ENCODE measurements at places on chromosomes 11 and 22.

DNA sequence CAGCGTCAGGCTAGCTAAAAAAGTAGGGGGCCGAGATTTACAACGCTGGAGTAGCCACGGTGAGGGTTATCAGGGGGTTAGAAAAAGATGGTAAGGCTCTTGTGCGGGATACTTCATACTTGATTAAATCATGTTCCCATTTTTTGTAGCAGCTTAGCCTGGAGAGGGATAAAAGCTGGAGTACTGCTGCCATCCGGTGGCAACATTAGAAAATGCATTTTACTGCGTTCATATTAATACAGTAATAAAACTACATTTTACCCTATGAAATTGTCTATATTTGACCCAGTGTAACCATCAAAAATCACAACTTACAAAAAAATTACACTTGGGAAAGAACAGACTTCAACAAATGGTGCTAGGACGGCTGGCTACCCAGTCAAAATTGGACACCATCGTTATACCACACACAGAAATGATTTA lies 17.3 kb downstream of the RPUSD4 start:
- DNase-seq: peak; percentile 51

DNA sequence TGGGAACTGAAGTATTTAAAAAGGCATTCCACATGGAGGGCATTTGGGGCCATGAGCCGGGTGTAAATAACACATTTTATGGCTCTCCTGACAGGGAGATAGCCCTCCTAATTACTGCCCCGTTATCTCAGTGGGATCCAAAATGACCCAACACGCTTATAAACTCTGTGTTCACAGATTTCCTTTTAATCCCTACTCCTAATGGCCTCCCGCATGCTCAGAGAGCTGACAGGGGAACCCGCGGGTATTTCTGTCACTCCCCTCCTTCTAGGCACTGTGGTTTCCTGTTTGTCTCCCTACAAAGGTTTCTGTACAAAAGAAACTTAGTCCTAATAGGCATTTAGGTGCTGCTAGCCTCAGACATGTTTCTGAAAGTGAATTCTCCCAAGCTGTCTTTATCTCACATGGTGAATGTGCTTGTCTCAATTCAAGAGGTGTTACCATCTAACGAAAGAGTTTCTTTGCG lies 202.8 kb upstream of the SEZ6L start:
- DNase-seq: no peak

DNA sequence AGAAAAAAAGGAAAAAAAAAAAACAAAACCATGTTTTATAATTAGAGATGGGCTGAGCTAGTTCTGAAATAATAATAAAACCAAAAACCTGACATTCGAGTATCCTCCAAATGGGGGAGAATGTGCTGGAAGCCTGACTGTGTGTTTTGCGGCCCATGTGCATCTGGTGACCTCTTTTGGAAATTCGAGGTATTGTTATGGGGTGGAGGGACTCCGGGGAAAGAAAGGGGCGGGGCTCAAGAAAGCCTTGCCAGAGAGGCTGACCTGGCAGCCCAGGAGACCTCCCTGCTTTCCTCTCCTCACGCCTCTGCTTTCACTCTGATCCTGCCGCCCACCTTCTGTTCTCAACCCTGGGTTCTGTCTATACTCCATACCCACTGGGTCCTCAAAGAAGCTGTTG lies 72.9 kb downstream of the CTTN start:
- DNase-seq: no peak

DNA sequence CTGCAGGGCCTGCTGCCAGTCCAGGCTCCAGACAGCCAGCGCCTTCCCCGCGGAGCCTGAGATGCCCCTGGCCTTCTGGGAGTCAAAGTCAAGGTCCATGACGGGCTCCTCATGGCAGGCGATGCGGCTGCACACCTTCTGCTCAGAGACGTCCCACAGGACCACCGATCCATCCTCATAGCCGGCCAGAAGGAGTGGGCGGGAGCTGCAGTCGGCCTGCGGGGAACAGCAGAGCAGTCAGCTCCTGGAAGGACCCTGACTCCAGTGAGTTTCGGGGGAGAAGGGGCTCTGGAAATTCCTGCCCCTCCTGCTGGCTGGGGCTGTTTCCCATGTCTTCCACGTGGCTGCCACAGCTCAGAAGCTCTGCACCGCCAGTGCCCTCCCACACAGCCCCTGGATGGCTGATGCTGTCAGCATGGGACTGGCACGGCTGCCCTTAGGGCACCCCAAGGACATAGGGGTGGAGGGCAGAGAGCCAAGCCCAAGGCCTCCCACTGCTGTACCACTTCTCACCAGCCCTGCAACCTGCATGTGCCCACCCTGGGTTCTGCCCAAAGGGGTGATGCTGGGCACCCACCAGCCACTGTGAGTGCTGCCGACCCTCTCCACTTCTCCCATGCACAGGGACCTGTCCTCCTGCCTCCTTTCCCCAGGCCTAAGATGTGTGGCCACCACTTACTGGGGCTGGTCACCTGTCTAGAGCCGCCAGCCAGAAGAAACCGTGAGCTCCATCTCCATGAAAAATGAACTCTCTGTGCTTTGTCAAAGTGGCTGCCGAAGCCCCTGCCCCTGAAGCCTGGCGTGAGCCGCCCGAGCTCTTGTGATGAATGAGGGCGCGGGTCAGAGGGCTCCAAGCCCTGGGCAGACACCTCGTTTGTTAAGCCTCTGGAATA lies 41.7 kb downstream of the TBX1 start:
- DNase-seq: no peak

DNA sequence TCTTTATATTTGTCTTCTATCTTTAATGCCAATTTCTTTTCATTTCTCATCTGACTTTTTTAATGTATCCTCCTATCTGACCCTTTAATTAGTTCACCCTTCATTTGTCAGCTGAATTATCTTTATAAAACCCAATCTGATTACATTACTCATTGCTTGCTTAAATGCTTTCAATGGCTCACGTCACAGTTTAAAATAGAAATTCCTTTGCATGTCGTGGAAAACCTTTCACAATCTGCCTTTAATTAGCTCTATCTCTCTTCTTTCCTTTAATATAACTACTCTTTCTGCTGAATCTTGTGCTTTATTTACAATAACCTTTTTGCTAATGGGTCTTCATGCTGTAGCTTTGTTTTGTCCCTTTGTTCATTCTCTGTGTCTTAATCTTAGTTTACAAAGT lies 125.7 kb downstream of the DYNC2H1 start:
- no peak for DNase-seq

- DNase-seq: no peak
Observed at GRCh38 chr11:57543593-57543992, 6.2 kb downstream of the SMTNL1 start.
